ENCODE measurements at places on chromosomes 12 and 14. TPM values are rescaled to one million over a fixed set of nuclear protein-coding genes. Genes with fewer than 3 reads are reported as not detected.
A peak's percentile ranks its signal among the peaks of the same experiment; 100 is the strongest.

DNA sequence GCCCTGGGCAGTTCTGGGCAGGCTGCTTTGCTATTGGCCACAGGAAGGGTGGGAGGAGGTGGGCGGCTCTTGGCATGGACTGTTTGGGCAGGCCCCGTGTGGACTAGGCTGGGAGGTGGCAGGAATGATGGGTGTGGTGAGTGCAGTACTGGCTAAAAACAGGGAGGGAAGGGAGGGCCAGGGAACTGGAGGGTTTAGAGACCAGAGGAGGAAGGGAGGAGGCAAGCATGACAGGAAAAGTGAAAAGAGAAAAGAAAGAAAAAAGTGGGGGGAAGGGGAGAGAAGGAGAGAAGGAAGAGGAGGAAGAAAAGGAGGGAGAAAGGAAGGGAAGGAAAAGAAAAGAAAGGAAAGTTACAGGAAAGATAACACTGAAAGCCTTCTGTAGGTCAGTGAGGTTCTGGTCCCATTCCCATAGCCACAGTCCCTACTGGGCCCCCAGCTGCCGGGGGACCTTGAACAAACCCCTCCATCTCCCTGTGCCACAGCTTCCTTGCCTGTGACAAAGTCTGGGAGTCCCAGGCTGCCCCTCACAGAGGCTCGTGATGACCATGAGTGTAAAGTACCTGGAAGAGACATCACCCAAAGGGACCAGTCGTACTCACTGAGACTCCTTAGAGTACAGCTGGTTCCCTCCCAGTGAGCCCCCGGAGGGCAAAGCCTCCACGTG, 1.1 kb upstream of the C14orf132 start:
- no peaks in the 10 kb centered on the region for H3K27me3 ChIP-seq
- no peak overlapping the region for H3K27ac ChIP-seq
- no peak for DNase-seq

- H3K27ac ChIP-seq, result no peak overlapping the region
- H3K27me3 ChIP-seq, result no peaks in the 10 kb centered on the region
- no peak overlapping the region for H3K4me3 ChIP-seq
- no peaks in the 10 kb centered on the region for H3K36me3 ChIP-seq
- DNase-seq, result no peak
- H3K4me1 ChIP-seq, result no peaks in the 10 kb centered on the region
Measured at GRCh38 chr12:68557011-68557730, 53.5 kb upstream of the RAP1B start.

The GARIN6 gene
- total RNA-seq, result not detected

The RIMBP2 gene
- total RNA-seq, result not detected

- H3K4me3 ChIP-seq, result no peak overlapping the region
- no peaks in the 10 kb centered on the region for H3K27me3 ChIP-seq
- no peak overlapping the region for H3K27ac ChIP-seq
- DNase-seq, result no peak
Measured at GRCh38 chr14:71202881-71203280, 295.6 kb downstream of the PCNX1 start.

- no peak overlapping the region for H3K4me3 ChIP-seq
- no peaks in the 10 kb centered on the region for H3K36me3 ChIP-seq
- DNase-seq, result no peak
- no peak overlapping the region for H3K27ac ChIP-seq
- H3K27me3 ChIP-seq, result no peaks in the 10 kb centered on the region
Measured at GRCh38 chr14:89572596-89573398, 155.8 kb upstream of the FOXN3 start.

DNA sequence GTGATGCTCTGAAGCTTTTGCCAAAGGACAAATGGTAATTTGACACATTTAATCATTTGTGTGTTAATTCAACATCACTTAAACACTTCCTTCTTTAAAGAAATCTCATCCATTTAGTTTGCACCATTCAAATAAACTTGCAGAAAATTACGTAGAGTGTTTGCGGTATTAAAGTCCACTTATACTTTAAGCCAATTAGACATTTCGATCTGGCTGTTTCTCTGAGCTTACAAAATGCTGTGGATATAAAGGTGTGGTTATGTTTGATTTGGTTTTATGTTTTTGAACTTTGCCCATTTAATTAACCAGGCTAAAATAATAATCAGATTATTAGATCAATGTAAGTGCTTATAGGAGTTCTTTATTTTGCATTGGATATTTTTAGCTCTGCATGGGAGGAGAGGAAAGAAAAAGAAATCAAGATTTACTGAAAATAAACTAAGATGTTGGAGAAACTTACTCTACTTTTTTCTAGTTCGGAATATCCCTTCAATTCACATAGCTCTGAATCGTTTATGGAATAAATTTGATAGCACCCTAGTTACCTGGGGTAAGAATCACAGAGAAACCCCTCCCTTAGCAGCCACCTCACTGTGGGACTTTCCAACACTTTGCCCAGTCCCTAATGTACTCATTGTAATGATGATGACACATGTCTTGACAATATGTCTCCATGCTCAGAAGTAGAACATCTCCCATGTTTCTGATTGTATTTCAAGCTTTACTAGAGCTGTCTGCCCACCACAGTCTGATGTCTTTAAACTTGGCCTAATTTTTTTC, 268.0 kb downstream of the BTG1 start:
- H3K36me3 ChIP-seq, result no peaks in the 10 kb centered on the region
- peak overlapping the region; percentile 11 for H3K4me3 ChIP-seq
- peaks cover 73% of the 10 kb centered on the region for H3K4me1 ChIP-seq
- no peaks in the 10 kb centered on the region for H3K27me3 ChIP-seq

The AMN gene
- 7.1 TPM for total RNA-seq

- H3K36me3 ChIP-seq, result no peaks in the 10 kb centered on the region
- no peak overlapping the region for H3K27ac ChIP-seq
- peaks cover 5% of the 10 kb centered on the region for H3K4me1 ChIP-seq
Measured at GRCh38 chr12:70724444-70724843, 87.2 kb upstream of the PTPRB start.

- no peak for DNase-seq
- no peaks in the 10 kb centered on the region for H3K4me1 ChIP-seq
- H3K27ac ChIP-seq, result no peak overlapping the region
- H3K36me3 ChIP-seq, result no peaks in the 10 kb centered on the region
- H3K27me3 ChIP-seq, result no peaks in the 10 kb centered on the region
Measured at GRCh38 chr12:122646517-122647217, 56.5 kb downstream of the HCAR2 start.

GRCh38 chr12:110940933-110941332, 20.6 kb upstream of the MYL2 start:
- no peak for DNase-seq
- no peaks in the 10 kb centered on the region for H3K36me3 ChIP-seq
- no peak overlapping the region for H3K4me3 ChIP-seq
- H3K27me3 ChIP-seq, result peaks cover 3% of the 10 kb centered on the region
- H3K4me1 ChIP-seq, result peaks cover 7% of the 10 kb centered on the region

GRCh38 chr14:97306760-97307246, 509.6 kb downstream of the VRK1 start:
- H3K27ac ChIP-seq, result no peak overlapping the region
- no peak overlapping the region for H3K4me3 ChIP-seq
- no peaks in the 10 kb centered on the region for H3K36me3 ChIP-seq
- no peak for DNase-seq
- no peaks in the 10 kb centered on the region for H3K27me3 ChIP-seq
- H3K4me1 ChIP-seq, result peaks cover 20% of the 10 kb centered on the region

GRCh38 chr14:70807898-70808415, 1.4 kb downstream of the MAP3K9 start:
- H3K36me3 ChIP-seq, result no peaks in the 10 kb centered on the region
- H3K27ac ChIP-seq, result peak overlapping the region; percentile 13
- peak; percentile 82 for DNase-seq
- H3K4me3 ChIP-seq, result peak overlapping the region; percentile 57
- H3K4me1 ChIP-seq, result peaks cover 17% of the 10 kb centered on the region

The GYS2 gene
- 0.32 TPM for total RNA-seq

DNA sequence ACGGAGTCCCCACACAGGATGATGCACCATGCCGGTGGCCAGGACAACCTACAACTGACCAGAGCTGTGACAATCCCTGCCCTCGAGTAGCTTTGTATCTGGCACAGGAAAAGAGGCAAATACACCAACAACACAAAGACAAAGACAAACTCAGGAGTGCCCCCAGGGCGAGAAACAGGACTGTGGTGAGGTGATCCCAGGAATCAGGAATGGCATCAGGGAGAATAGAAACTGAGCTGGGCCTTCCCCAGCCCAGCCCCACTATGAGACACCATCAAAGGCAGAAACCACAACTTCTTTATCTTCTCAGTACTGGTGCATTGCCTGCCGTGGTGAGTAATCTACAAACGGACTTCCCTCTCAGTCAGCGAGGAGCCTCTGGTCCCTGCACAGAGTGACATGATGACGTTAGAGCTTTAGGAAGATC, 157.7 kb downstream of the TTC7B start:
- no peak overlapping the region for H3K4me3 ChIP-seq
- H3K36me3 ChIP-seq, result no peaks in the 10 kb centered on the region
- no peaks in the 10 kb centered on the region for H3K27me3 ChIP-seq

DNA sequence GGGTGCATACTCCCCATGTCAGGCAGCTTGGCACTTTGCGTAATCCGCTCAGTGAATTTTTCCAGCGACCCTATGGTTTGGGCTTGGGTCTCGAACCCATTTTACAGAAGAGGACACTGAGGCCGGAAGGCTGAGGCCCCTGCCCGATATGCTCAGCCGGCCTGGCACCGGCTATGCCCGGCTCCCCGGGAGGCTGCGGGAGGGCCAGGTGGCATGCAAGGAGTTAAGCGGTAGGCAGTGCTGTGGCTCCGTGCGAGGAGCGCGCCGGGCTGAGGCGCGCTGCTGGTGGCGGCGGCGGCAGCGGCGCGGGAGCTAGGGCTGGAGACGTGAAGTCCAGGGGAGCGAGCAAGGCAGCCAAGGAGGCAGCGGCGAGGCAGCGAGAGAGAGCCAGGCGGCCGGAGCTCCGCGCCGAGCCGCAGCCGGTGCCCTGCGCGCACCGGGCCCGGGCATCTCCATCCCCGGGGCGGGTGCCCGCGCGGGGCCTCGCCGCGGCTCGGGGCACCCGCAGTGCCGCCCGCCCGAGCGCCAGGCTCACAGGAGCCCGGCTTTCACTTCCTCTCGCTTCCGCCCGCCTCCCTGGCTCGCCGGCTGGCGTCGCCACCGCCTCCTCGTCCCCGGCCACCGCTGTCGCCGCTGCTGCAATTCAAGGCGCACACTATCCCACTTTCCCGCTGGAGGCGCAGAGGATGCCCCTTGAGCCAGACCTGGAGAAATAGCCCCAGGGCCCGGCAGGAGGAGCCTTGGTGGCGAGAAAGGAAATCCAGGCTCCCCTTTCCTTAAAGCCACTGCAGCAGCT, at the start of gene WSCD2:
WSCD2 (plus strand) TSS at position 272 of the 796 bp plus-strand sequence. CDS start 66,545 bp downstream, outside the sequence.
- peaks cover 10% of the 10 kb centered on the region for H3K27me3 ChIP-seq
- no peaks in the 10 kb centered on the region for H3K4me1 ChIP-seq
- H3K27ac ChIP-seq, result no peak within 1 kb of the TSS
- H3K36me3 ChIP-seq, result no peaks in the 10 kb centered on the region
- no peak for DNase-seq
- no peak within 1 kb of the TSS for H3K4me3 ChIP-seq

The SRRM4 gene
- total RNA-seq, result not detected

DNA sequence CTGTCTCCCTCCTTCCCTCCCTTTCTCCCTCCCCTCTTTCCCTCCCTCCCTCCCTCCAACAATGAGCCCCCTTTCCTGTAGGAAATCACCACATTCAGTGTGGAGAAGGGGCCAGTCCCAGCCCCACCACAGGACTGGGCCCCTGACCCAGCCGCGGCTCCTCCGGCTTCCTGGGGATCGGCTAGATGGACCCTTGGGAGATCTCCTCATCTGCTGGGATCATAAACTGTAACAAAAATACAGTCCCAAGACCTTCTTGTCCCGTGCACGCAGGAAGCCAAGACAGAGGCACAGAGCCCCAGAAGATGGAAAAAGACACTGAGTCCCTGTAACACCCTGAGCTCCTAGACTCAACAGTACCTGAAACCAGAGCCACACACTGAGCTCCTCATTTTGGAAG, 23.9 kb downstream of the DIO3 start:
- H3K4me1 ChIP-seq, result no peaks in the 10 kb centered on the region
- H3K4me3 ChIP-seq, result no peak overlapping the region
- DNase-seq, result no peak
- H3K36me3 ChIP-seq, result no peaks in the 10 kb centered on the region
- H3K27ac ChIP-seq, result no peak overlapping the region

- DNase-seq, result no peak
- no peak overlapping the region for H3K4me3 ChIP-seq
- H3K36me3 ChIP-seq, result no peaks in the 10 kb centered on the region
Measured at GRCh38 chr12:26188641-26189040, 6.7 kb upstream of the SSPN start.

DNA sequence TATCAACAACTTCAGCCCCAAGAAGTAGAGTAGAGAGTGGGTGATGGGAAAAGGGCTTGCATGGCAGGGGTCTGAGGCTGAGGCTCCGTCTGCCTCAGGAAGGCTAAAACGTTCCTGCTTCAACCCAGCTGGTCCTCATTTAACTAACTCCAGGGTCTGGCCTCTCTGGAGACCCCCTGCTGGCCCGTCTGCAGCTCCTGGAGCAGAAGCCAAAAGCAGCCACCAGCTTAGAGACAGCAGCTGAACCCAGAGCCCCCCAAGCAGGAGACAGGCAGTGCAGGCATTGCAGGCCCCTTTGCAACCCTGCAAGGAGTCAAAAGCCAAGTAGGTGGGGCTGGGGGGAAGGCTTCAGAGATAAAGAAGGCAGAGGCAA, 25.1 kb upstream of the LTBP2 start:
- no peak for DNase-seq
- H3K27me3 ChIP-seq, result no peaks in the 10 kb centered on the region
- H3K36me3 ChIP-seq, result no peaks in the 10 kb centered on the region
- H3K27ac ChIP-seq, result no peak overlapping the region
- H3K4me3 ChIP-seq, result no peak overlapping the region
- no peaks in the 10 kb centered on the region for H3K4me1 ChIP-seq

DNA sequence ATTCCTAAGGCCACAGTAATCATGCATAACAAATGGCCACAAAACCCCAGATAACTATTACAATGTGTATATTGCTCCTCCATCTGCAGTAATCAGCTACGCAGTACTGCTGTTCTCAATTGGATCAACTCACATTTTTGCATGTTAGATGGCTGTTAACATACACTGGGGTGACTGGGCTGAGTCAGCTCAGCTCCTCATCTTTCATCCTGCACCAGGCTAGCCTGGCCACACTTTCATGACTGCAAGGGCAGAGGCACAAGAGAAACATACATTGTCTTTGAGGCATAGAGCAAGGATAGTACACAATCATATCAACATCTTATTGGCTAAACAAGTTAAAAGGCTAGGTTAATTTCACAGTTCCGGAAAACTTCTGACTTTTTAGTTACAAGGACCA, 306.6 kb downstream of the SLC6A15 start:
- no peak overlapping the region for H3K27ac ChIP-seq
- no peak for DNase-seq
- H3K36me3 ChIP-seq, result no peaks in the 10 kb centered on the region
- no peaks in the 10 kb centered on the region for H3K27me3 ChIP-seq

The RFX4 gene
- total RNA-seq, result not detected

DNA sequence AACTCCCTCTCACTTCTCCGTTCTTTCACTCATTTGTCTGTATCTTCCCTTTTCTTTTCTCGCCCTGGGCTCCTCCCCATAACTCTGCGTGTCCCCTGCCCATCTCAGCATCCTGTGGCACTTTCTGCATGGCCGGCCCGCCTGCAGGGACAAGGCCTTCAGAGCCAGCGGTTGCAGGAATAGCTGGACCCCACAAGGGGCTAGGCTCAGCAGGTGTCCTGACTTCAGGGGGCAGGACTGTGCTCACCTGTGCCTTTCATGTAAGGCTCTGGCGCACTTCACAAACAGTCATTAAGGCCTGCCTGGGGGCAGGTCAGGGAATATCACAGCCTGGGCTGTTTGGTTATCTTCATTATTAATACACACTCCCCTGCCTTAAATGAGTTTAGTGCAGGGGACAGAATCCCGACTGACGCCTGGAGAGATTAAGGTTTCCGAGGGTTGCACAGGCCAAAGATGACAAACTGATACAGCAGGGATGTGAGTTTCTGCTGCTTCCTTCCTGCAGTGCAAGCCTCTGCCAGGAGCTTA, 768.8 kb upstream of the TBX3 start:
- H3K27me3 ChIP-seq, result no peaks in the 10 kb centered on the region
- no peak overlapping the region for H3K4me3 ChIP-seq
- no peak overlapping the region for H3K27ac ChIP-seq
